ENCODE measurements at places on chromosomes 3 and 15. TPM values are rescaled to one million over a fixed set of nuclear protein-coding genes. Genes with fewer than 3 reads are reported as not detected.

GRCh38 chr3:186694288-186695032 is 22.7 kb upstream of the KNG1 start:
- no peak overlapping the region for H3K4me3 ChIP-seq
- no peaks in the 10 kb centered on the region for H3K4me1 ChIP-seq
- H3K27me3 ChIP-seq, result peaks cover 17% of the 10 kb centered on the region
- no peak overlapping the region for H3K27ac ChIP-seq
- H3K36me3 ChIP-seq, result no peaks in the 10 kb centered on the region
- DNase-seq, result peak; percentile 47

DNA sequence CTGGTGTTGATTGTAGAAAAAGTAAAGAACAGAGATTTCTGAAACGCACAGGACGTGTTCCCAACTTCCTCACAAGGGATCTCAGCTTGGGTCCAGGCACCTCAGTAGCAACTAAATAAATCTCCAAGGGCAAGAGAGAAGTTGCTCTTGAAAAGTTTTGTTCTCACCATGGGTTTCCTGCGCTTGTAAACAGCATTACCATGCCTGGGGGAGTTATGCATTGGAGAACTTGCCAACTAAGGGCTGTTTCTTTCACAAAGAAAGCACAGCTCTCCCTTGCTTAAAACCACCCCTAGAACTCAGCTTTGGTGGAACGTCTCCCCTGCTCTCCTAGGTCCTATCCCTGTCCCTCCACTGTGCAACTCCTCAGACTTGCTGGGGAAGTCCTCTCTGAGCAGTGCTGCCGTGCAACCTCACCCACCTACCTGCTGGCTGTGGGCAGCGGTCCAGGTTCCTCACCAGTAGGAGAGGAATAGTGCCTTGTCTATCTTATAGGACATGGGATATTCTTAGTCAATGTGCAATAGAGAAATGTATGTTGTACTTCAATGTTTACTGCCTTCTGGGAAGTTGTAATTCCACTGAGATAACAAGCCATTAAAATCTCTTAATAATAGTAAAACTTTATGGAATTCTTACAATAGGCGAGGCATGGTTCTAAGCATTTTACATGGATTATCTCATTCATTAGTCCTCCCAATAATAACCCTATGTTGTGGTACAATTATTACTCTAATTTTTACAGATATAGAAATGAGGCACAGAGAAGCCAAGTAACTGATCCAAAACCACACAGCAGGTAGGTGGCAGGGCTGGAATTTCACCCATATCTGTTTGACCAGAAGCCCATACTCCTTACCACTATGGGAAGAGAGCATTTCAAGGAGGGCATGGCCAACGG is 51.5 kb downstream of the UMPS start:
- H3K4me1 ChIP-seq, result peaks cover 8% of the 10 kb centered on the region
- DNase-seq, result no peak
- no peaks in the 10 kb centered on the region for H3K27me3 ChIP-seq

- no peak for DNase-seq
- H3K27me3 ChIP-seq, result no peaks in the 10 kb centered on the region
- H3K27ac ChIP-seq, result no peak overlapping the region
- H3K36me3 ChIP-seq, result no peaks in the 10 kb centered on the region
- no peak overlapping the region for H3K4me3 ChIP-seq
These were observed 4.8 kb downstream of the GPR15 start for GRCh38 chr3:98536456-98537017.

- H3K4me3 ChIP-seq, result no peak overlapping the region
- DNase-seq, result peak; percentile 87
- H3K27me3 ChIP-seq, result no peaks in the 10 kb centered on the region
- H3K36me3 ChIP-seq, result no peaks in the 10 kb centered on the region
- H3K4me1 ChIP-seq, result peaks cover 11% of the 10 kb centered on the region
These were observed 31.8 kb downstream of the PCOLCE2 start for GRCh38 chr3:142857056-142857455.

DNA sequence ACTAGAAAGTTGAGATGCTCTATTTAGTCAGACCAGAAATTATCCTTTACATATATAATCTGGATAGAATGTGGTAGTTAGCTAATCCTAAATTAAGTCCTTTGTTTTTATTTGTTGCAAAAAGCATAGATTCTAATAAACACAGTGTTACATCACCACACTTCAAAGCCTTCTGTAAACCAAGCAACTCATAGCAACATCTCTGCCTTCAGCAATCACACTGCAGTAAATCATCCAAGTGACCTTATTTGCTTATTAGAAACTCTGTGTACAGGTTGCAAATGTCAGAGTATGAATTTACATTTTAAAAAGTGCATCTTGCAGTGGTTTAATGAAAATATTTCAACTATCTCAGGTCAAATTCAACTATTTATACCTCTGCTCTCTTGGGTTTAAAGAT is 242.5 kb downstream of the GBE1 start:
- no peak overlapping the region for H3K4me3 ChIP-seq
- no peaks in the 10 kb centered on the region for H3K4me1 ChIP-seq
- no peaks in the 10 kb centered on the region for H3K27me3 ChIP-seq

- no peaks in the 10 kb centered on the region for H3K36me3 ChIP-seq
- H3K27ac ChIP-seq, result no peak overlapping the region
- no peaks in the 10 kb centered on the region for H3K27me3 ChIP-seq
- no peak for DNase-seq
- H3K4me3 ChIP-seq, result no peak overlapping the region
These were observed 706.6 kb downstream of the NR2F2 start for GRCh38 chr15:97037080-97037479.

DNA sequence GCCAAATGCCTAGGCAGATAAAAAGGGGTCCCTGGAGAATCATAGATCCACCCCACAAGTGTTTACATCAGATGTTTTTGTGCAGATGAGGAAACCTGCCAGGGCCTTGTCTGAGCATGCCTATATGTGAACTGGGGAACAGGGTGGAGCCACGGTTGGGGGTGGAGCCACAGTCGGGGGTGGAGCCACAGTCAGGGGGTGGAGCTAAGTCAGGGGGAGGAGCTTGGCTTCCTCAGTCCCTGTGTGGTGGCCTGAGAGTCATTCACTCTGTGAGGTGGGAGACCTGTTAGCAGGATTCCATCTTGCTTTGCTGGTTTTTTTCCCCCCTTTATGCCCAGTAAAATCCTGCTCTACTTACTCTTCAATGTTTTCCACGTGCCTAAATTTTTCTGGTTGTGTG is 57.8 kb upstream of the TGFBR2 start:
- H3K36me3 ChIP-seq, result no peaks in the 10 kb centered on the region
- H3K27me3 ChIP-seq, result no peaks in the 10 kb centered on the region
- DNase-seq, result peak; percentile 86
- H3K4me1 ChIP-seq, result no peaks in the 10 kb centered on the region

- no peaks in the 10 kb centered on the region for H3K4me1 ChIP-seq
- no peak overlapping the region for H3K27ac ChIP-seq
- no peak for DNase-seq
- H3K4me3 ChIP-seq, result no peak overlapping the region
- H3K27me3 ChIP-seq, result no peaks in the 10 kb centered on the region
- no peaks in the 10 kb centered on the region for H3K36me3 ChIP-seq
These were observed 42.2 kb upstream of the POU1F1 start for GRCh38 chr3:87318617-87319021.

- H3K27me3 ChIP-seq, result no peaks in the 10 kb centered on the region
- no peaks in the 10 kb centered on the region for H3K36me3 ChIP-seq
- H3K4me1 ChIP-seq, result no peaks in the 10 kb centered on the region
- no peak overlapping the region for H3K27ac ChIP-seq
These were observed 124.3 kb upstream of the EIF1B start for GRCh38 chr3:40185029-40185695.

GRCh38 chr3:164918905-164919304 is 159.4 kb downstream of the SI start:
- H3K27me3 ChIP-seq, result no peaks in the 10 kb centered on the region
- no peak overlapping the region for H3K27ac ChIP-seq
- H3K4me1 ChIP-seq, result no peaks in the 10 kb centered on the region
- DNase-seq, result no peak

DNA sequence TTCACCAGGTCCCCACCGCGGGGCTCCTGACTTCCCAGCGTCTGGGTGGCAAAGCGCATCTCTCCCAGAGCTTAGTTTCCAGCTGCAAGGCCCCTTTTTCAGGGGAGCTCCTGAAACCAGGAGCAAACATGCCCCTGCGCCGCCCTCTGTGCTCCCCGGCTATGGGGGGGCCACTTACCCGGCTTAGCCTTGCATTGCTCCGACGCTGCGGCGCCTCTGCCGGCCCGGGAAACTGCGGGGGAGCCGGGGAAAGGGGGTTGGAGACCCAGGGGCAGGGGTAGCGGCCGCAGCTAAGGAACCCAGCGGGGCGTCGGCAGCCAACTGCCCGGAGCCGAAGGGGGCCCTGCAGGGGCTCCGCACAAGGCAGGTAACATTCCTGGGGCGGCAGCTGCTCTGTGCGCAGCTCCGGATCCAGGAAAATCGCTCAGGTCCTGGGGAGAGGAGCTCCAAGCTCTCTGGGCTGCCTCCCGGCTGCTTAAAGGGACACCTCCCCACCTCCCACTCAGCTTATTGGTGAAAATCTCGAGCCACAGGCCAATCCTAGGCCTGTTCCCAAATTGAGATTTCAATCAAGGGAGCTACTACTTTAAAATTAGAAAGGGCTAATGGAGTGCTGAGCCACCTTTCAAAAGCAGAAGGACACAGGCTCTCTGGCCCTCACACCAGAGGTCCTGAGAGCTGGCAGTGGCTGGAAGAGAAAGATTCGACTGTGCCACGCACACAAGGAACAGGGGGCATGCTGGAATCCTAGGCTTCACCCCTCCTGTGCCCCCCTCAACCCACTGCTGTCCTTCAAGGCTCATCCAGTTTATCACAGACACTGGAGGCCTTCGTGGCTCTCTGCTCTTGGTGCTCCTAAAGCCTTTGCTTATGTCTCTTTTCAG is 42.7 kb upstream of the PRICKLE2 start:
- DNase-seq, result peak; percentile 87
- peak overlapping the region; percentile 74 for H3K4me3 ChIP-seq
- H3K27ac ChIP-seq, result no peak overlapping the region

GRCh38 chr3:124044956-124045355 is 53.0 kb upstream of the ROPN1 start:
- peaks cover 37% of the 10 kb centered on the region for H3K27me3 ChIP-seq
- DNase-seq, result no peak
- no peaks in the 10 kb centered on the region for H3K4me1 ChIP-seq
- H3K4me3 ChIP-seq, result no peak overlapping the region

DNA sequence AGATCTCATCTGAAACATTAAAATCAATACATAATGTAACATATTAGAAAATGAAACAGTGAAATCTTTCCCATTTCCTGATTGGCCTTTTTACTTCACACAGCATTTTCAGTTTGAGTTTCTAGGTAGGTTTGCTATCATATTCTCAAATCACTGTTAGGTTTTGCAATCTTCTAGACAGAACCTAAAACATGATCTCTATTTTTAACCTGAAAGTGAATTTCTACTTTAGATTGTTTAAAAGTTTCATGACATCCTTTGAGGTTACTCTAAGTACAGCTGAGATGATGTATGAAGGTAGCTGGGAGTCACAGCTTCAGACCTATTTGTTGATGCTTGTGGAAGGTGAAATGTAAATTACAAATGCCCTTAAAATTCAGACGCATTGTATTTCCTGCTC is 118.4 kb upstream of the GPR149 start:
- H3K36me3 ChIP-seq, result no peaks in the 10 kb centered on the region

GRCh38 chr3:76811418-76811817 is 228.5 kb upstream of the ROBO2 start:
- H3K36me3 ChIP-seq, result no peaks in the 10 kb centered on the region
- H3K4me1 ChIP-seq, result no peaks in the 10 kb centered on the region
- H3K4me3 ChIP-seq, result no peak overlapping the region
- no peaks in the 10 kb centered on the region for H3K27me3 ChIP-seq
- no peak overlapping the region for H3K27ac ChIP-seq
- no peak for DNase-seq

DNA sequence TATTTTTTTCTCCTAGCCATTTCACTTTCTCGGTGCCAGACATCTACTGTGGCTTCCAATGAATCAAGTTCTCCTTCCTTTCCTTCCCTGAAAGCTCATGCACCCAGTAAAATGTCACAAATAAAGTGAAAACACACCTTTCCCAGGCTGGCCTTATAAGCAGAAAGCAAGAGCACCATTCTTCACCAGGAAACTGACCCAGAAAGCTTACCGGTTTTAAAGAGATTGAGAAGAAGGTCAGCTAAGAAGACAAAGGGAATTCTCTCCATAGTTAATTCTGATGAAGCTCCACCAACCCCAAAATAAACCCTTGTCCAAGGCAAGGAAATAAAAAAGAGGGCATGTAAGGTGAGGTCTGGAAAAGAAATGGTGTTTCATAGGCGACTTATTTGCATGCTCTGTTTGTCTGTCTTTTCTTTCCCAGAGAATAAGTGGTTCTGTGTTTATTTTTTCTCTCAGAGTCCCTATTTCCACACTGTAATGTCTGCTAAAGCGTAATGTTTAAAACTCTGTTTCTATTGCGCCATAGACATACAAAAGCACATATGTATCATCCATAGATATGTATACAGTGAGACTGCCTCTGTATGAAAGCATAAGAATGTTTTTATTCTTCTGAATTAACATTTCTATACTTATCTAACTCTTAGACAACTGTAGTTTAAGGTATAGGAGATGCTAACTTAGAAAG is 2.8 kb downstream of the LSAMP start:
- H3K27me3 ChIP-seq, result peaks cover 10% of the 10 kb centered on the region
- no peak for DNase-seq

- no peaks in the 10 kb centered on the region for H3K27me3 ChIP-seq
- H3K4me1 ChIP-seq, result peaks cover 16% of the 10 kb centered on the region
- no peak overlapping the region for H3K4me3 ChIP-seq
These were observed 89.5 kb downstream of the DHX30 start for GRCh38 chr3:47892286-47893040.

DNA sequence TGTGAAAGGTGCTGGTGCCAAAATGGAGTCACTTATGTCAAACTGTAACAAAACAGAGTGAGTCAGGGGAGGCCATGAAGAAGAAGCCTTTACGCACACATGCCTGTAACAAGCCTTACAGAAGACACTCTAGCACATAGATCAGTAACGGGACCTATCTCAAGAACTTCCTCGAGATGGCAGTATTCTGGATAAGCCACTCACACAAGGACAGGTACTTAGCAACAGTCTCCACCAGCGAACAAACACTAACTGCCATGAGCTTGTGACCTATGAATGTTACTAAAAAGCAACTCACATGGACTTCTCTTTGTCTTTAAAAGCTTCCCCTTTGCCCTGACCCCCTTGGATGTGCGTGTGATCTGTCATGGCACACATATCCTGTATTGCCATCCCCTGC is 235.1 kb downstream of the CD47 start:
- DNase-seq, result peak; percentile 54
- H3K36me3 ChIP-seq, result no peaks in the 10 kb centered on the region
- no peak overlapping the region for H3K4me3 ChIP-seq
- H3K4me1 ChIP-seq, result no peaks in the 10 kb centered on the region
- no peaks in the 10 kb centered on the region for H3K27me3 ChIP-seq
- H3K27ac ChIP-seq, result no peak overlapping the region

DNA sequence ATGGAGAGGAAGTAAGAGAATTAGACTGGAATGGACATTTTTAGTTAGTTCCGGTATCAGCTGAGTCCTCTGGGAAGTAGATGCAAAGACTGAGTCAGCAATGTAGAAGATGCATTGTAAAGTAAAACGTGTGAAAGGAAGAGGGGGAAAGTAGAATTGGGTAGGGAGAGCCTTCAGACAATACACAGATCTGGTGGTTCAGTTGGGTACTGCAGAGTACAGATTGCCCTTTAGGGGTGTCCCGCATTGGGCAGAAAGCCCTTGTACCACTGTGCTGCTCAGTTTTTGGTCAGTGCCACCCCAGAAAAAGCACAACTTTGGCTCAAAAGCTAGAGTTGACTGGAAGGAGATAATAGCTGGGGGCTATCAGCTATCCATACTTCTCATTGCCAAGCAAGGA is 247.4 kb downstream of the KBTBD8 start:
- no peaks in the 10 kb centered on the region for H3K27me3 ChIP-seq
- H3K4me1 ChIP-seq, result no peaks in the 10 kb centered on the region

SLCO2A1 gene
- total RNA-seq, result 126 TPM

COL6A6 gene
- 0.40 TPM for total RNA-seq

ITIH1 gene
- total RNA-seq, result not detected

STAC gene
- total RNA-seq, result 0.59 TPM

AADACL2 gene
- not detected for total RNA-seq

UBE2Q2 gene
- total RNA-seq, result 37.1 TPM

PRSS50 gene
- total RNA-seq, result 0.63 TPM
